ENCODE measurements at places on chromosomes 3 and 15. TPM values are rescaled to one million over a fixed set of nuclear protein-coding genes. Genes with fewer than 3 reads are reported as not detected.

The GUCA1C gene
- total RNA-seq = not detected

The PARP6 gene
- 16.3 TPM for total RNA-seq

The PFKFB4 gene
- 14.4 TPM for total RNA-seq

The SYNM gene
- total RNA-seq = 6.9 TPM

The PPP4R2 gene
- total RNA-seq = 68.6 TPM

The KLF15 gene
- total RNA-seq = 1.5 TPM

The XCR1 gene
- total RNA-seq = under 0.01 TPM

The ITIH4 gene
- 0.66 TPM for total RNA-seq

The PDE8A gene
- total RNA-seq = 26.7 TPM

The TLR9 gene
- total RNA-seq = under 0.01 TPM

The APOD gene
- 0.11 TPM for total RNA-seq

The GPR15 gene
- not detected for total RNA-seq

Data from uterine smooth muscle cell (primary cell).